ENCODE measurements at places on chromosomes 11 and 22. TPM values are rescaled to one million over a fixed set of nuclear protein-coding genes. Genes with fewer than 3 reads are reported as not detected.

GRCh38 chr11:13891911-13892310, 70.6 kb upstream of the SPON1 start:
- no peak for DNase-seq

Gene SHANK2
- total RNA-seq = 62.5 TPM

- DNase-seq = no peak
Measured at GRCh38 chr11:93718057-93718563, 23.2 kb downstream of the TAF1D start.

DNA sequence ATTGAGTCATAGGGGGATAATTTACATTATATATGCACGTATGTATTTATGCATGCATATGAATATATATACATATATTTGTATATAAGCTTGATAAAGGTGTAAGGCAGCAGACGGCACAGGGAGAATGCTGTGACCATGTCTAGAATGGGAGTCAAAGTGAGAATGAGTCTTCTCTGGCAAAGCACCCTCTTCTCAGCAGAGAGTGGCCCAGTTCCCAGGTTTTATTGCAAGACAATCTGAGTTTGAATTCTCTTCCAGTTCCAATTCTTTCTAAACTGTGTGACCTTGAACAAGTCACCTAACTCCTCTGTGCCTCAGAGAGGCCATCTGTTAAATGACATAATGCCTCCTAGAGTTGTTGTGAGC, 13.8 kb downstream of the EHF start:
- no peak for DNase-seq

GRCh38 chr11:86693518-86693917, 21.1 kb upstream of the ME3 start:
- DNase-seq = no peak

DNA sequence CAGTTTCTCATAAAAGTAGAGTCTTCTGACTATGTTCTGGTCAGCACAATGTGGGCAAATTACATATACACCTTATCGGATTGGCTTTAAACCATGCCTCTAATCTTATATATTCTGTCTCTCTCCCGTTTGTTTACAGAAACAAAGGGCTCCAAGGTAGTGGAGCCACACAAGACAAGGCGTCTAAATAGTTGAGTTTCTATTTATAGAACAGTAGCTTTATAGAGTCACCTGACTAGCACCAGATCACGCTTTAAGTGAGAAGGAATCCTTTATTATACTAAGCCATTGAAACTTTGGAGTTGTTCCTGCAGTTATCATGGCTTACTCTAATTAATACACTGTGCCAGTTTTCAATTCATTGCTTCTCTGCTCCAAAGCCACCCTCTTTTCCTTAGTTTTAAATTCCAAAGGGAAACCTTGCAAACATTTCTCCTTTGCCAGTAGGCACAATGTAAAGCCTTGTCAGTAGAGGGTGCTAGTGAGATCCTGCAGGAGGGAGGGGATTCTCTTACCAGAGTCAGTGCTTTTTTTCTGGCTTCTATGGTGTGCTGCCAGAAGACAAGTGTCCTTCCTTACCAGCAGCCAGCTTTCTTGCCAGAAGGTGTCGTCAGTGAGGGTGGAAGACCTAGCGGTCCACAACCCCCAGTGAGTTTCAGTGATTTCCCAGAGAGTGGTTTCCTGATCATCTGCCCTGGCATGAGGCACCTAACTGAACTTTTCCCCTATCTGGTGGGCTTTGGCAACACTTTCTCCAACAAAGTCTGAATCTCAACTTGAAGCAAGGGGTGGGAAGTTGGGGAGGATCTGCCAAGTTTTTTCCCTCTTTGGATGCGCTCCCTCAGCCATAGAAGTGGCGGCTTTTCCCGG, 71.7 kb downstream of the RAB38 start:
- DNase-seq = peak; percentile 64
